ENCODE measurements at places on chromosomes 3 and 15.

DNA sequence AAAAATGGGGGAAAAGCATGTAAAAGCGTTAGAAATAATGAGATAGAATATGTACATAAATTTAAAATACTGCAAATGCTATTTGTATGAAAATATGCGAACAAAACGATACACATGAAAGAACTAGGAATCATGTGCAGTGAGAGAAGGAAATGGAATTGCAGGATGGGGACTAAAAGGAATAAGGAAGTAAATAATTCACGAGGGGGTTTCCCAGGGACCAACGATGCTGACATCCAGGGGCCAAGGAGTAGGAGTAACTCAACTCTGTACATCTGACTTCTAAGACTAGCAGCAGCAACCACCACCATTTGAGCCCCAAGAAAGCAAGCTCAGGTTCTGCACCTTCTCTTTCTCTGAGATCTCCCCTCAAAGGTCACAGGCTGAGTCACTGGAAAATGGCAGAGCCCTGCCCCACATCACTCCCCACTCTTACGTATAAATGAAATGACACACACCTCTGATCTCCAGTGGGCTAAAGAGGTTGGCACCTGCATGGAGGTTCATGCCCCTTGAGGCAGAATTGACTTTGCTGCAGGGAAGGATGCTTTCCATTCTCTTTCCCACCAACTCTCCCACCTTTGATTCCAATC lies 100.0 kb upstream of the DLG1 start:
- no peak for DNase-seq

- DNase-seq, result peak; percentile 4
Measured at GRCh38 chr3:70180664-70181063, 131.8 kb downstream of the MDFIC2 start.

GRCh38 chr3:107620534-107620933 lies 97.8 kb downstream of the BBX start:
- DNase-seq, result no peak

GRCh38 chr3:134473868-134474546 lies 11.8 kb downstream of the ANAPC13 start:
- no peak for DNase-seq

DNA sequence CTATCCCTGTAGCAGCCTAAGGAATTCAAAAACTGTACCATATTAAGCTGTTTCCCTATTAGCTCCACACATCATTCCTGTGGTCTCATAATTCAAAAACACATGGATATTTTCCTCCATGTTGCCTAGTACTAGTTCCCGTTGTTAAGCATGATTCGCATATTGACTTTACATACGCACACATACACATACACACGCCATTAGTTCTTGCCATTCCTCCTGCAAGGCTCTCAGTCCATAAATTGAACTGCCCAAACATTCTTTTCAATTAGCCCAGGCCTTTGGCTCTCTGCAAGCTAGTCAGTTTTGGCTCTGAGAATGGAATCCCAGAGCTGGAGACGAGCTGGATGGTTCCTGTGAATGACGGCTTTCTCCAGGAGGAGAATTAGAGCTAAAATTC lies 57.2 kb upstream of the RAD18 start:
- DNase-seq, result no peak

- no peak for DNase-seq
Measured at GRCh38 chr15:72864681-72865080, 81.1 kb upstream of the ADPGK start.

- no peak for DNase-seq
Measured at GRCh38 chr3:87977765-87978164, 81.0 kb downstream of the CGGBP1 start.

GRCh38 chr3:187706971-187707370 lies 4.6 kb upstream of the RTP2 start:
- DNase-seq, result no peak

DNA sequence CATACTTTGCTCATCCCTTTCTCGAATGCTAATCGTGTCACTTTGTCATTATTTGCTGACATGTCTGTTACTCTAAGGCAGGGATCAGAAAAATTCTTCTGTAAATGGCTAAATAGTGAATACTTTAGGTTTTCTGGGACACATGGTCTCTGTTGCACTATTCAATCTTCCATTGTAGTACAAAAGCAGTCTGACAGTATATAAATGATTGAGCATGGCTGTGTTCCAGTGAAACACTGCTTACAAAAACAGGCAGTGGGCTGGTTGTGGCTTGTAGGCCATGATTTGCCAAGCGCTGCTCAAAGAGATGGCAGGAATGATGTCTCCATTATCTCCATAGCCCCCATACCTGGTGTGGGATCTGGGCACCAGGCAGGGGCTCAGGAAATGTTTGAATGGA lies 45.6 kb downstream of the TMEM266 start:
- no peak for DNase-seq

GRCh38 chr15:101314336-101315125 lies 19.5 kb upstream of the SNRPA1 start:
- DNase-seq, result no peak

DNA sequence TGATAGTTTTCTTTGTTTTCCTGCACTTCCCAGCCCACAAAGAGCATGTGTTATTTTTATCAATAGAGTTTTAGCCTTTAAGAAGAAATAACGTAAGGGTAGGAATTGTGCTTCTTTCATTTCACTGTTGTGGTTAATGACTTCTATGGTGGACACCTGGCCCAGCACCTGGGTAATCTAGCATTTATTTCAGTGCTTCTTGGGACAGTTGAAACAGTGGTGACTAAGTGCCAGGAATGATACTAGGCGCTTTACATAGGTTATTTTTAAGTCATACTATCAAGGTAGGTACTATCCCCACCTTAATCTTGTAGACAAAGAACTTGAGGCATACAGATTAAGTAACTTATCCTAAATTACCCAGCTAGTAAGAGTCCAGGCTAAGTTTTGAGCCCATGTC lies 243.8 kb downstream of the SOX2 start:
- DNase-seq, result no peak

GRCh38 chr3:14203521-14204079 lies 25.0 kb downstream of the LSM3 start:
- DNase-seq, result no peak

Measured in GM12878 (cell line).